ENCODE measurements at places on chromosomes 3 and 15.

- DNase-seq: no peak
These were observed 5.6 kb upstream of the NCBP2 start for GRCh38 chr3:196947860-196948441.

- peak; percentile 84 for DNase-seq
These were observed 39.7 kb downstream of the NBEAL2 start for GRCh38 chr3:47019201-47019600.

DNA sequence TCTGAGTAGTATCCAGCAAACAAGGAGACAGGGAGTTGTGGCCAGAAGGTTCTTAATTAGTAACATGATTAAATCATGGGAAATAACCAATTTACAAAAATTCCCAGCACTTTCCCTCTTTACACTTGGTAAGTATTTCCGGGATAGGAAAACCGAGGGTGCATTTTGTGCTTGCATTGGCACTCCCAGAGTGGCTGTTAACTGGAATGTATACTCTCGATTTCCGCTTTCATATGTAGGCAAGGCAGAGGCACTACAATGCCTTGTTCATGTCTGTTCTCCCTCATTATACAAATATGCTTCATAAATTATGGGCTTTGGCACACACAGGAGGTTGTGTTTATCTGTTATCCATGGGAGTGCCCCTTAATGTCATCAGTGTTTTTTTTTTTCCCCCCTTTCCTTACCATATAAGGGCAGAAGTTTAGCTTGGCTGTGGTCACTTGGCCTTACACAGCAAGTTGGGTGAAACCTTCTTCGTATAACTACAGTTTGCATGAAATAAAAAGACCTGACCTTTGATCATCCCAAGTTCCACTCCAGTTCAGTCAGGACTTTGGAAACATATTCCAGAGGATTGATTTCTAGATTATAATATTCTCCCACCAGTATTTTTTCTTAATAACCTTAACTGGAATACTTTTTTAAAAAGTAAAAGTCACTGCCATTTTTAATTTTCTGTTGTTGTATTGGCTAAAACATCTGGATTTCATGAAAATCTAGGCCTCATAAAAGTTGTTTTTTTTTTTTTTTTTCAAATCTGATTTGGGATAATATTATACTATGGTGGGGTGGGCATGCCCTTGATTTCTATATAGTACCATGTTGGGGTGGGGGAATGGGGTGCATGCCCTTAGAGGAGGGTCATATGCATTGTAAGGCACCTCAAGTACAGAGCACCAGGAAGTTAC, 8.9 kb downstream of the TPM1 start:
- DNase-seq: peak; percentile 76

DNA sequence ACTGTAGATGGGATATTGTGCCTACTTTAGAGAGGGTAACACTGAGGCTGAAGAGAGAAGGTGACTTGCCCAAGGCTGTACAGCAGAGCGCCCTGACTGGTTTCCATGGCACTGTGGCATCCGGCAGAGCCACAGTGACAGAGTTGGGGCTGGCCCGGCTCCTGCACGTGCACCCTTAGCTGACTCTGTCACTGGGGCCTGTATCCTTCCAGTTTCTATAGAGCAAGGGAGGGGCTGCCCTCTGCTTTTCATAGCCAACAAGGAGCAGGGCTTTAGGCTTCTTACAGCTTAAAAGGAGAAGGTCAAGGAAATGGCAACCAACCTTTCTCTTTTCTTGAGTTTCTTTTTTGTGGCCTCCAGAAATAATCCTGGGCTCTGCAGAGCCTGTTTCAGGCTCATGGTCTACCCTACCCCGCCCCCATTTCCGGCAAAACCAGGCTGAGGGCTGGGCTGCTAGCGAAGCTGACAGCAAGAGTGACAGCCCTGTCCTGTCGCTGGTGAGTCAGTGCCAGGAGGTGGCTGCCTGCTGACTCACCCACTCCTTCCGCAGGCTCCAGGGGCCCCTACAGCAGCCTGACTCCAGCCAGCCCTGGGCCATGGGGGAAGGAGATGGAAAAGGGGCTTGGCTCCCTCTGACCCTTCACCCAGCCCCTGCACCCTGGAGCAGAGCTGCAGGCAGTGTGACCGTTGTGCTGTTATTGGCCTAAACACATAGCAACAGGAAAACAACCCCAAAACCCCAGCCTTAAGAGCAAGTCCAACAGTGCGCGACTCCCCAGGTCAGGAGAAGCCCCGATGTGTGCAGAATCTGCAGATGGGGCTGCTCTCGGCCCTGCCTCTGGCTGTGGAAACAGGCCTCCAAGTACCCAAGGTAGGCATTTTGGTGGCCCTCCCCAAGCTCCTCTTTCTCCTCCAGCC, 29.8 kb downstream of the SLC6A6 start:
- DNase-seq: peak; percentile 89

DNA sequence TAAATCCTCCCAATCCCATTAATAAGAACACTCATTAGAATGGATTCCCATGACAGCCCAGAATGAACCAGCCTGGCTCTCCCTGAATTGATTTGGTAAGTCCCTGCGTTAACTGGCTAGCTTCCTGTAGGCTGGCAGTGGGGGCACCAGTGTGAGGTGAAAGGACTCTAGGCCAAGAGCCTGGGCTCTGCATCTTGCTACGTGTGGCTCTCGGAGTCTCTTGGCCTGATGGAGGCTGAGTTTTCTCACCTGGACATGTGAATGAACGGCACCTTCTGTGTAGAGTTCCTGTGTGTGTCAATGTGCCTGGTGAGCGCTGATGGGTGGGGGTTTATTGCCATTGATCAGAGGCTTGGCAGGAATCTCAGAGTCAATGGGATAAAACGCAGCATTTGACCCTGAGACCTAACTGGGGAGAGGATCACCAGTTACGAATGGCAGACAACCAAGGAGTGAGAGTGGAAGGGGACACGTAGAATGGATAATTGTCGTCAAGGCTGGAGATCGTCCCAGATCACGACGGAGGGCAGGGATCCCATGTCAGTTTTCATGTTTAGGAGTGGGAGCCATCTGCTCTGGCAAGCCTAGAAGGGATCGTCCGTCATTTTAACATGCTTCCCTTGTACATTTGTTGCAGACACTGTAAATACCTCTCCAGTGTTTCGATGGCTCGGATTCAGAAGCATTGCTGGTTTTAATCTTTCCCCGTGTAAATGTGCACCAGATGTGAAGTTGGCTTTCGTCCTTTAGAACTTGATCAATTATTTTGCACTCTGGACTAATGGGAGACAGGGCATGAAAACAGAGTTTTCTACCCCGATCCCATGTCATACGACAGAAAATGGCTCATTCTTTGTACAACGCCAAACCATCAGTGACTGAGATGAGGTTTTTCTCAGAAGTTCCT, 9.0 kb upstream of the KLF13 start:
- DNase-seq: no peak

GRCh38 chr15:79990997-79991334, 20.0 kb upstream of the BCL2A1 start:
- no peak for DNase-seq

DNA sequence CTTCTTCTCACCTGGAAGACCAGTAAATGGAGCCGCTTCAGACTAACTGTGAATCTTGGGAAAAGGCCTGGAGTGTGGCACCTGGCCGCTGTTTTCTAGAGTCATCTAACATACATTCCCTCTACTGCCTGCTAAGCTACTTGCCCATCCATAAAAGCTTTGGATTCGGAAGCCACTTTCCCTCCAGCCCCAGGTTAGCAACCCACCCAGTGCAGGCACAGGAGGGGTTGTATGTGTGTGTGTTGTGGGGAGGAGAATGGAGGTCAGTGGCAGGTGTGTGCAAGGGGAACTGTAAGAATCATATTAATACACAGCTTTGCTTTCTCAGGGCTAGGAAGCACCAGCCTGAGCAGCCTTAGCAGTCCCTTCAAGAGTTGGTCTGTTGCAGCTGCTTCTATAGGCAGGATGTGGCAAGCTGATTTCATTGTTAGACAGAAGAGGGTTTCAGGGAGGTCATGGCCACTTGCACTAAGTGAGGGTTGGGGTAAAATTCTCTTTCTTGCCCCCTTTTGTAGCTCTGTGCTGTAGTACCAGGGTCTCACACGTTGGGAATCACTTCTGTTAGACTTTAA, 8.9 kb downstream of the NSUN3 start:
- no peak for DNase-seq

DNA sequence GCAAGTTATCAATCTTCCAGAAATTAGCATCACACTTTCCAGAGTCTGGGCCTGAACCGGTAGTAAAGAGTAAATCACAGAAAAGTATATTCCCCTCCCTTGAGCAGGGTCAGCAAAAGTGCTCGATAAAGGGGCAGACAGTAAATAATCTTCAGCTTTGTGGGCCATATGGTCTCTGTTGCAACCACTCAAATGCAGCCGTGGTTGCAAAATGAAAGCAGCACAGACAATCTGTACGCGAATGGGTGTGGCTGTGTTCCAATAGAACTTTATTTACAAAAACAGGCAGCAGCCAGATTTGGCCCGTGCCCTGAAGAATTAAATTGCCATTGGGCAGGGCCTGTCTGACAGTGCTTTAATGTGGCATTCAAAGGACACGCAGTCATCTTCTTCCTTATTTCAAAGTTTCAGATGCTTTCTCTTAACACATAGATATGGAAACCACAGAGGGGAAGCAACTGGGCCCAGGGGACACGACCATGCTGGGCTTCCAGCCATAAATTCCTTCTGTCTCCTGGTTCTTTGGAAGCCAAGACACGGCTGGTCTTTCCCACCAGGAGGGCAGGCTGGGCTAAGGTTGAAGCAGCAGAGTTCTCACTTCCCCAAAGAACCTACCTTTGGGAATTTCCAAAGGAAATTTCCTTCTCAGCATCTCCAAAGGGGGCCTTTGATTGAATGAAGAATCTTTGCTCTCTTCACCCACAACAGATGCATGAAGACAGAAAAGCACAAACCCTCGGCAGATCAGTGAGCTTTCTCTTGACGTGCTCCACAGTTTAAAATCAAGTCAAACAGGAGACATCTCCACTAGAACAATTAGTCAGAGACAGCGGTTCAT, 489.8 kb upstream of the PROK2 start:
- no peak for DNase-seq

GRCh38 chr15:90609242-90610180, 79.8 kb downstream of the CRTC3 start:
- DNase-seq: no peak

- DNase-seq: peak; percentile 18
These were observed 311.5 kb downstream of the CACNA2D3 start for GRCh38 chr3:54433846-54434245.

DNA sequence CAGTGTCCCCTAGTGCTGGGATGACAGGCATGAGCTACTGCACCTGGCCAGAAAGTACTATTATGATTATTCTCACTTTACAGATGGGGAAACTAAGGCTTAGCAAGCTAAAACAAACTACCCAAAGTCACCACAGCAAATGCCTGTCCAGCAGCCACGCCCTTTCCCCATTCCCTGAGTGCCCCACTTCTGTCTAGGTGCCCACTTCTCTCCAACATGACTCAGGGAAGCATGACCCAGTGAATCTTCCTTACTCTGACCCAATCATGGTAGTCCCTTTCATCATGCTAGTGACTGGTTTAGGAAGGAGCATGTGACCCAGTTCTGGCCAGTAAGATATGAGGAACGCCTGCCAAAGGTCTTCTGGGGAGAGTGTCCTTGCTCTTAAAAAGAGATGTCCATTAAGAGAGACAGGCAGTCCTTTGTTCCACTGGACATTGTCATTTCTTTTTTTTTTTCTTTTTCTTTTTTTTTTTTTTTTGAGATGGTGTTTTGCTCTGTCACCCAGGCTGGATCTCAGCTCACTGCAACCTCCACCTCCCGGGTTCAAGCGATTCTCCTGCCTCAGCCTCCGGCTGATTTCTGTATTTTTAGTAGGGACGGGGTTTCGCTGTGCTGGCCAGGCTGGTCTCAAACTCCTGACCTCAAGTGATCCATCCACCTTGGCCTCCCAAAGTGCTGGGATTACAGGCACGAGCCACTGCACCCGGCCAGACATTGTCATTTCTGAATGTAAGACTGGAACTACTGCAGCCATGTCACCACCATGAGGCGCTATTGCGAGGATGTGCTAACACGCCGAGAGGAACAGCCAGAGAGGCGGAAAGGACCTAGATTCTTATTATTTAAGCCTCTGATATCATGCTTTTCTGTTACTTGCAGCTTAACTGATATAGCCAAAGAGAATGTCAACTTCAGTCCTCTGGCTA, 19.8 kb downstream of the MEGF11 start:
- DNase-seq: peak; percentile 18

DNA sequence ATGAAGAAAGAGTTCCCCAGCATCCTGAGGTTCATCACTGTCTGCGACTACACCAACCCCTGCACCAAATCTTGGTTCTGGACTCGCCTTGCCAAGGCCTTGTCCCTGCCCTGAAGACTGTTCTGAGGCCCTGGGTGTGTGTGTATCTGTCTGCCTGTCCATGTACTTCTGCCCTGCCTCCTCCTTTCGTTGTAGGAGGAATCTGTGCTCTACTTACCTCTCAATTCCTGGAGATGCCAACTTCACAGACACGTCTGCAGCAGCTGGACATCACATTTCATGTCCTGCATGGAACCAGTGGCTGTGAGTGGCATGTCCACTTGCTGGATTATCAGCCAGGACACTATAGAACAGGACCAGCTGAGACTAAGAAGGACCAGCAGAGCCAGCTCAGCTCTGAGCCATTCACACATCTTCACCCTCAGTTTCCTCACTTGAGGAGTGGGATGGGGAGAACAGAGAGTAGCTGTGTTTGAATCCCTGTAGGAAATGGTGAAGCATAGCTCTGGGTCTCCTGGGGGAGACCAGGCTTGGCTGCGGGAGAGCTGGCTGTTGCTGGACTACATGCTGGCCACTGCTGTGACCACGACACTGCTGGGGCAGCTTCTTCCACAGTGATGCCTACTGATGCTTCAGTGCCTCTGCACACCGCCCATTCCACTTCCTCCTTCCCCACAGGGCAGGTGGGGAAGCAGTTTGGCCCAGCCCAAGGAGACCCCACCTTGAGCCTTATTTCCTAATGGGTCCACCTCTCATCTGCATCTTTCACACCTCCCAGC, 2.9 kb downstream of the MYD88 start:
- DNase-seq: no peak

Data from renal cortical epithelial cell (primary cell).